ENCODE measurements at places on chromosomes 1 and 21.

DNA sequence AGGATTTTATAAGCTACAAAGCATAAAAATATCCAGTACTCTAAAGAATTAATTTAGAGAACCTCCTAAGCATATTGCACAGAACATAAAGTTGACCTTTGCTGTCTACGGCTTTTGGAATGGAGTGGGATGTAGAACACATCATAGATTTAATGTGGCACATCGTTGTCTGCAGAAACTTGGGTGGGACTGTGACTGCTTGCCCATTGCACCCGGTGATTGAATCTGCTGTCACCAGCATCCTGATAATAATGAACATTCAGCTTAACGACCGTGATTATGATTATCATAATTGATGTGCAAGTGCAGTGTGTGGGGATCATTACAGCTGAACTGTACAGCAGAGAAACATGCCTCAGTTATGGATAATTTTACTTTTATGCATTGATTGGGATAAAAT lies 181.9 kb downstream of the SPATA17 start:
- no peak for DNase-seq

GRCh38 chr1:35361638-35362037 lies 93.1 kb downstream of the ZMYM4 start:
- no peak for DNase-seq

DNA sequence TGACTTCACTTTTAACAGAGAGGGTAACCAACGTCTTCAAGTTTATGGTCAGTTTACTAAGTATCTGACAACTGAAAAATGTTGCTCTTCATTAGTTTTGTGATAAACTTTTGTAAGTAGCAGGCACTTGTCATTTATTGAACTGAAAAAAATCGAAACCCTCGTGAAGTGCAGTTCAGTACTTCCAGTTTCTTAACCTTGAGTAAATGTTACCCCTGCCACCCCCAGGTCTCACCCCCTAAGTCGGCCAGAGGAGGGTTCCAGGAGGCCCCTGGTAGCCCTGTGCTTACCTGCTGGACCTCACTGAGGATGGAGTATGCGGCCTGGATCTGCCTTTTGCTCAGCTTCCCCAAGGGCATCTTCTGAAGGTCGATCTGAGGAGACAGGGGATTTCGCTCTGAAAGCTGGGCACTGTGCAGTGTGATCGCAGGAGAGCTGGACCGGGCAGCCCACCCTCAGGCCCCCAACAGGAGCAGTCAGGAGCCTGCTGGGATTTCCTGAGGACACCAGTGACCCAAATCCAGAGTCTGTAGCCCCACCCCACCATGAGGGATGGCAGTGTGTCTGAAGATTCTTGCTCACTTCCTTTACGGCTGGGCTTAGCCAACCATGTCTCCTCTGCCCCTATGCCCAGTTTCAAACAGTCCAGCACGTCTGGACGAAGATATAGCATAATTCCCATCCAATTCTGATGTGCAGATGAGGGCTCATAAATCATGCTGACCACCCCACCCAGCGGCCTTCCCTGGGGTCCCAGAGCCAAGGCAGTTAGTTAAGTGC lies 37.6 kb downstream of the PARP1 start:
- no peak for DNase-seq

GRCh38 chr21:40208206-40208947 lies 341.1 kb downstream of the PCP4 start:
- DNase-seq: no peak

DNA sequence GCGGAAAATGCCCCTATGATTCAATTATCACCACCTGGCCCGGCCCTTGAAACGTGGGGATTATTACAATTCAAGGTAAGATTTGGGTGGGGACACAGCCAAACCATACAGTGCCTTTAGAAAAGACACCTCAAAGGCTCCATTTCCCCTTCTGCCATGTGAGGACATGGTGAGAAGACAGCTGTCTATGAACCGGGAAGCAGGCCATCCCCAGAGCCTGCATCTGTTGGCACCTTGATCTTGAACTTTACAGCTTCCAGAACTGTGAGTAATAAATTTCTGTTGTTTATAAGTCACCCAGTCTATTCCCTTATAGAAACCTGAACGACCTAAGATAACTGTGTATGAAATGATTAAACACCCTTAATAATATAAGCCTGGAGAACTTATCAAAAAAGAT lies 61.6 kb downstream of the KIFAP3 start:
- no peak for DNase-seq

- DNase-seq: no peak
Measured at GRCh38 chr1:69292833-69293232, 274.9 kb upstream of the LRRC7 start.

- no peak for DNase-seq
Measured at GRCh38 chr1:77631751-77632150, 50.7 kb downstream of the ZZZ3 start.
